MV-4-11 (cell line): ENCODE measurements at places on chromosomes 7 and 10.

DNA sequence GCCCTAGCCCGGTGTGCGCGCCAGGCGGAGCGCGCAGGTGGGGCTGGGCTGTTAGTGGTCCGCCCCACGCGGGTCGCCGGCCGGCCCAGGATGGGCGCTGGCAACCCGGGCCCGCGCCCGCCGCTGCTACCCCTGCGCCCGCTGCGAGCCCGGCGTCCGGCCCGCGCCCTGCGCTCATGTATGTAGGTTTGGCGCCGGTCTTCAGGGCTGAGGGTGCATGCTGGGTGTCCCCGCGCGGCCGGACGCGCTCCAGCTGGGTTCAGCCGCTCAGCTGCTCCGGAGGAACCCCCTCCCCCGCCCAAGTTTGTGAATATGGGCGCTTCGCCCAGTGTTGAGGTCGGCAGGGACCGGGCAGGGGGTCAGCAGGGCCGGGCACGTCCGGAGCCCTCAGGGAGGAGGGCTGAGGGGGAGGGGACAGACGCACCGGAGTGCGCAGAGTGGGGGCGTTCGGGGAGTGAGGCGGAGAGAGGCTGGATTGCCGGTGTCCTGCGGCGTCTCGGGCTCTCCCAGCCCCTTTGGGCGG lies 559 bp downstream of the VWC2 start:
- DNase-seq = no peak

- no peak for DNase-seq
Measured at GRCh38 chr7:30731581-30731980, 20.4 kb upstream of the INMT start.

DNA sequence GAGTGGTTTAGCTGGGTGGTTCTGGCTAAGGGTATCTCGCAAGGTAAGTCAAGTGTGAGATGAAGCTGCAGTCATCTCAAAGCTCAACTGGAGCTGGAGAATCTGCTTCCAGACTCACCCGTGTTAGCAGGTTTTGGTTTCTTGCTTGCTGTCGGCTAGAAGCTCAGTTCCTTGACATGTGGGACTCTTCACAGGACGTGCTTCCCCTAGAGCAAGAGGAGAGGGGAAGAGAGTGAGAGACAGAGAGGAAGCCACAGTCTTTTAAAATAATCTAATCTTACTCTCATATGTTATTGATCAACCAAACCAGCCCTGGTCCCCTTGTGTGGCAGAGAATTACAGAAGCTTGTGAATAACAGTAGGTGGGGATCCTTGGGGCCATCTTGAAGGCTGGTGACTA lies 199.5 kb downstream of the REEP3 start:
- DNase-seq = no peak

- no peak for DNase-seq
Measured at GRCh38 chr10:71854031-71854430, 3.0 kb upstream of the PSAP start.

DNA sequence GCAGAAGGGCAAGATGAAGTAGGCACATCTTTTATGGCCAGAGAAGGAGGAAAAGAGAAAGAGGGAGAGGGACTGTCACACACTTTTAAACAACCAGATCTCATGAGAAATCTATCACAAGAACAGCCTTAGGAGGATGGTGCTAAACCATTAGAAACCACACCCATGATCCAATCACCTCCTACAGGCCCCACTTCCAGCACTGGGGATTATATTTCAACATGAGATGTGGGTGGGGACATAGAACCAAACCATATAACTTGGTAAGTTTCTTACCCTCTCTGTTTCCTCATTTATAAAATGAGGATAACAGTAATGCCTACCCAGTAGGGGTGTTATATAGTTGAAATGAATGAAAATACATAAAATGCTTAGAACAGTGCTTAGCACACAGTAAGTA lies 66.0 kb downstream of the CHCHD3 start:
- peak; percentile 78 for DNase-seq

GRCh38 chr7:74037609-74038008 lies 9.6 kb downstream of the ELN start:
- DNase-seq = no peak

DNA sequence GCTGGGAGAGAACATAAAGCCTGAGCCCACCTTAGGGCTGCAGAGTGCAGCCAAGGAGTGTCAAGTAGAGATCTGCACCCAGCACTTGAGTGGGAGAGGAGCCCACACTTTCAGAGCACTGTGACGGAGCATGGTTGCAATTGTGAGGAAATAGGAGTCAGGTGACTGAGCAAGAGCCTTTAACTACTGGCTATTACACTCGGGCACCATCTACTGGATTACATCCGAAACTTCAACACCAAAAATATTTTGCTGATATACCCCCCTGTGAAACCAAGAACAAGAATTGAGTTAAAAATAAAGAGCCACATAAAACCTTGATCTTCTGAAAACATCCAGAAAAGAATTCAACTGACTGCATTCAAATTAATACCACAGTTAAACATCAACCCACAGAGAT lies 657.9 kb downstream of the NXPH1 start:
- peak; percentile 3 for DNase-seq

DNA sequence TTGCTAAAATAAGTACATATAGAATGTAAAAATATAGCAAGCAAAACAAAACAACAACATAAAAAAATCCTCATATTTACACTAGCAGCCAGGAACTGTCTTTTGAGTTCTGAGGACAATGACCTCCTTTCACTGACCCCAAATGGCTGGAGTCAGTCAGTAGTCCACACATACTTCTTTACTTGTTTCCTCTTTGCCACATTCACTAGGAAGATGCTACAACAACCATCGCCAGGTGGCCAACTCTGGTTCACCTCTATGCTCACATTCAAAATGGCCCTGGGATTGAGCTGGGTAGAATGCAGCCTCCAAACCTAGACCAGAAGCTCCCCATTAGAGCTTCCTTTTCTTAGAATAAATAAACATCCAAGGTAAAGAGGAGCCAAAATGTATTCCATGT lies 356.2 kb downstream of the PLXNA4 start:
- no peak for DNase-seq

DNA sequence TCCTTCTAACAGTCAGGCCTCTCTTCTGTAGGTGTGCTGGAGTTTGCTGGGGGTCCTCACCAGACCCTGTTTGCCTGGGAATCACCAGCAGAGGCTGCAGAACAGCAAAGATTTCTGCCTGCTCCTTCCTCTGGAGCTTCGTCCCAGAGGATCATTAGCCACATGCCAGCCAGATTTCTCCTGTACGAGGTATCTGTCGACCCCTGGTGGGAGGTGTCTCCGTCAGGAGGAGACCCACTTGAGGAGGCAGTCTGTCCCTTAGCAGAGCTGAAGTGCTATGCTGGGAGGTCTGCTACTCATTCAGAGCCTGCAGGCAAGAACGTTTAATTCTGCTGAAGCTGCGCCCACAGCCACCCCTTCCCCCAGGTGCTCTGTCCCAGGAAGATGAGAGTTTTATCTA lies 611.1 kb upstream of the COBL start:
- DNase-seq = no peak

- no peak for DNase-seq
Measured at GRCh38 chr10:118569882-118570252, 25.6 kb downstream of the PRLHR start.
